ENCODE measurements at places on chromosomes 2 and 18.

DNA sequence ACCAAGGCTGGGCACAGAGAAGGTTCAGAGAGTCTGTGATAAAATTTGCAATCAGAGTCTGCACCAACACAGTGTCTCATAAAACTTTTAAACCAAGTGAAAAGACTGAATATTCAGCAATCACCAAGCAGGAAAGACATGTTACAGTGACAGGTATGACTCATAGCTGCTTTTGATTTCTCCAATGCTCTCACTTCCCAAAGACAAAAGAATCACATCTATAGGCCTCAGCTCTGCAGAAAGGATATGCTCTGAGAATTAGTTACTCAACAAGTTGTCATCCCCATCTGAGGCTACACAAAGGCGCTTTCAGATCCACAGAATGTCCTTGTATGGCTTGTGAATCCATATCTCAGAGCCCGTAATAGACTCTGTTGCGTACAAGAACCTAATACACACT, 92.5 kb downstream of the KCNF1 start:
- DNase-seq, result peak; percentile 77

- DNase-seq, result no peak
Measured at GRCh38 chr2:85599468-85600234, 2.8 kb downstream of the TMEM150A start.

DNA sequence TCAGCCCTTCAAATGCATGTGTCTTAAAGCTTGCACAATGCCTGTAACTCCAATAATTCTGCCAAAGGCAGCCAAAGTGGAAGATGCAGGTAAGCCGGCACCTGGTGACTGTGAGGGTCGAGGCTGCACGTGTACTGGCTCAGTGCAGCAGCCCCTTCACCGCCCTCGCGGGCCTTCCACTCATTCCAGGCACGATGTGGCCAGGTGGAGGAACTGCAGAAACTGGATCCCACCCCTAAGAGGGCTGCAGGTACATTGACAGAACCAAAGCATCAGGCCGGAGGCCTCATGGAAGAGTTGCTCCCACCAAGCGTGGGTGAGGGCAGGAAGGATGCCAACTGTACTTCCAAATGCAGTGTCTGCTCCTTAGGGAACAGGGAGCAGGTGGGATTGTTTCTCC, 253.4 kb downstream of the HDAC4 start:
- no peak for DNase-seq

DNA sequence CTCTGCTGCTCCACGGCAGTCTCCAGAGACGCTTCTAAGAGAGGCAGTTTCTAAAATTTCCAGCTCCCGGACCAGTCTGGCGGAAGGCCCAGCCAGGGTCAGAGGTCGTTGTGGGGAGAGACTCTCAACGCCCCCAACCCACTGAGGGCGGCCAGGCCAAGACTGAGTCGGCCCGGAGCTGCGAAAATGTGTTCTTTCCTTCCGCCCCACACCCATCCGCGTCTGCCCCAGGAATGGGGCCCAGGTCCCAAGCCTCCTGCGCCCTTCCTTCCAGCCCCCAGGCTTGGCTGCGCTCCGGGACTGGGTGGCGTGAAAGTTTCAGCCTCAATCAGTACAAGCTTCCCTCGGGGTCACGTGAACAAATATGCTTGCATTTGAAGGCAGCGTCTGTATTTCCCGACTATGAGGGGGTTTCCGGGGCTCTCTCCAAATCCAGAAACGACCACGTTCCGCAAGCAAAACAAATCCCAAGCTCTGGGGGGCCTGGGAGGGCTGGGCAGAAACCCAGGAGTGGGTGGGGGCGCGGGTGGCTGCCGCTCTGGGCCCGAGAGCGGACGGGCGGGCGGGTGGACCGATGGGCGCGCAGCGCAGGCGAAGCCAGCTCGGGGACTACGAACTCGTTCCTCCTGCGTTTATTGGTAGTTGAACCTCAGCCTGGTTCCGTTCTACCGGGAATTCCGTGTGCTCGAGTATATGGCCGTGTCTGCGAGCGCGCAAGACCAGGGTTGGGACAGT, 3.3 kb downstream of the HOXD3 start:
- no peak for DNase-seq

DNA sequence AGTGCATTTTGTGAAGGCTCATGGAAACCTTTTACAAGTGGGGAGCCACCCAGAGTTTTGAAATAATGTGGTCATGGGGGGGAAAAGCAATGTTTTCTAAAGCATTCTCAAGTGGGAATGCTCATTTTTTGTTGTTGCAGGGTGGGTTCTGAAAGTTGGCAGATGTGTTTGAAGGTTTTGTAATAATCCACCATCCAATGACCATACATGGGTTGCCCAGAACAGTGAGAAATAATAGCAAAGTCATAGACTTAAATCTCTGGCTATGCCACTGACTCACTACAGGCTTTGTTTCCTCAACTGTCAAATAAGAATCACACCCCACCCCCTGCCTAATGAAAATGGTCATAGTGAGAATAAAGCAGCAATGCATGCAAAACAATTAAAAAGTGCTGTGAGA, 2.9 kb downstream of the DSG3 start:
- no peak for DNase-seq

DNA sequence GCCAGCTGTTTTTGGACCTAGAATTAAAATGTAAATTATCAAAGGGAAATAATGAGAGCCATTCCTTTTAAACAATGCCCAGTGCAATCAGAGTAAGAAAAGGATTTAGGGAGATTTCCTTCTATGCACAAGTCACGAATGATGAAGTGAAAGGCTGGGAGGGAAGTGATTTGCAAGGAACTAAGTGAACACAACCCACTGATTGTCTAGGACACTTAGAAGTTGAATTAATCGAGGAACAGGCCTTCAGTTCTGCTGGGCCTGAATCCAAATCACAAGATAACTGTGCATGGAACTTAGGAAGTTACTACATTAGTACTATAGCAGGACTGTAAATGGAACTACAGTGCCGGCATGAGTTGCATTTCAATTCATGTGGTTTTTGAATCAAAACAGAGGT, 17.7 kb downstream of the MAP2 start:
- no peak for DNase-seq

DNA sequence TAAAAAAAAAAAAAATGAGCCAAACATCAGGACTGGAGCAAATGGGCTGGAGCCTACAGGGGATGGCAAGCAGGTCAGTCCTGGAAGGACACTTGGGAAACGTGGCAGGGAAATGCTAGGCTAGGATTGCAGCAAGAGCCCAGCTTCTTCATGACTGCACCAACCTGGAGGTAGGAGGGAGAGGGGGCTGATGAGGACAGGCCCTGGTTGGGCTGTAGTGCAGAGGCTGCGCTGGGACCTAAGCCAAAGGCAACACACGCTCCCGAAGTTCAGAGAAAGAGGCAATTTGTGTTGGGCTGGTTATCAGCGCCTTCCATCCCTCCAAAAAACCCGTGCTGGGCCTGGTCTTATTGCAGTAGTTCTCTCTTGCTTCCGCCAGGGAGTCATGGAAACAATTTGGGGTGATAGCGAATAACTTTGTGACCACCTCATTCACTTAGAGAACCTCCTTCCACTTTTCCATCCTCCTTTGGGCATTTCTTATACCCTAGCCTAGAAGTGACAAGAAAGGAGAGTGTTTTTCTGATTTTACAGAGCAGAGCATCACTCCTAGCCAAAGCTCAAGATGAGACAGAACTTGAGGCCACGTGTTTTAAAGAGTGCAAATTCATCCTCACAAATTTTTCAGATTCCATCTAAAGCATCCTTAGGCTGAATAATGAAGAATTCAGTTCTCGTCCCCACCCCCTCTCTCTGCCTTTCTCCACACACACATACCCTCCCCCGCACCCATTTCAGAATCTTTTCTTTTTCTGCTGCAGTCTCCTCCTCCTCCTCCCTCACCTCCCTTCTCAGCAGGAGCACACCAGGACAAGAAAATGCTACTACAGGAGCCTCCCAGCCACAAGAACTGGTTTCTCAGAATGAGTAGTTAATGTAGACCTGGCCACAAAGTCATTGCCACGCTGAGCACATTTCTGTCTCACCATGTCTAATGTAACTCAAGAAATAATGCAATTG, 82.5 kb upstream of the STPG4 start:
- peak; percentile 47 for DNase-seq

DNA sequence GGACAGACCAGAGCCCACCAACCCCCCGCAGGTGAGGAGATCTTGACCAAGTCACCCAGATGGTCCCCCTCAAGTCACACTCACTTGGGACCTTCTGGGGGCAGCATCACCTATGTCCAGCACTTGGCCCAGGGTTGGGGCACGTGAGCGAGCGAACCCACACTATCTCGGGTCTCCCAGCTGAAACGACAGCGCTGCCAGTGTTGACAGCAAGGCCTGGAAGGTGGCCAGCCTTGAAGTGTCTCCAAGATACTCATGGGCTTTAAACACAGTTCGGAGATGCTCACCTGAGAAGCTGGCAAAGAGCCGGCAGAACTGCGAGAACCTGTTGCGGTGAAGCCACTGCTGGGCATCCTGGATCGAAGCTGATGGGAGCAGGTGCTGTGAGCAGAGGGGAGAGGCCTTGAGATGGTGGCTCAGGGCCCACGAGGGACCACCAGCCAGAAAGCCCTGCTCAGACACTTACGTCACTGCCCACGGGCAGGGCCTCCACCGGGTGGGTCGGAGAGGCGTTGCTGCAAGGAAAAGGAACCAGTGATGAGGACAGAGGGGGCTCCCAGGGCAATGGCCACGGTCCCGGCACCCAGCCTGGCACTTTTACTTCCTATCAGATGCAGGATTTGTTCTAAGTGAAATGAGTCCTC, 47.5 kb downstream of the TFCP2L1 start:
- no peak for DNase-seq

- DNase-seq, result no peak
Measured at GRCh38 chr2:31568585-31569201, 12.0 kb downstream of the SRD5A2 start.

DNA sequence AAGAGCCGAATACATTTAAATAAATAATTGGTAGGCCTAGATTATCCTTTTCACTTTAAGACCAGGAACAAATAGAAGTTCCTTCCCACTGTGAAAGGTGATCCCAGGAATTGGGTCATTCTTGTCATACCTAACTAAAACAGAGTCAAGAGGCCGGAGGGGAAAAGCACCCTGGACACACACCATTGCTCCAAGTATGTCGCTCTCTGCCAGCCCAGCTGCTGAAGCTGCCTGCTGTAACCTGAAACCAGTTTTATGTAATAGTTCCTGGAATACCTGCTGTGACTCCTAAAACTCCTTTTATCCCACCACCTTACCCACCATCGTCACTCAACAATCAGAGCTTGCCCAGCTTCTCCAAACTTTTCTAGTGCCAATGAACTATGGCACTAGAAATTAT, 217.1 kb downstream of the PTPRM start:
- no peak for DNase-seq

- no peak for DNase-seq
Measured at GRCh38 chr2:26529406-26530239, 51.7 kb upstream of the OTOF start.

GRCh38 chr2:66840321-66841002, 405.5 kb downstream of the MEIS1 start:
- peak; percentile 75 for DNase-seq

- DNase-seq, result peak; percentile 45
Measured at GRCh38 chr2:206112846-206113547, 27.0 kb upstream of the INO80D start.

GRCh38 chr2:52501715-52502475, 1265.7 kb upstream of the CHAC2 start:
- no peak for DNase-seq

DNA sequence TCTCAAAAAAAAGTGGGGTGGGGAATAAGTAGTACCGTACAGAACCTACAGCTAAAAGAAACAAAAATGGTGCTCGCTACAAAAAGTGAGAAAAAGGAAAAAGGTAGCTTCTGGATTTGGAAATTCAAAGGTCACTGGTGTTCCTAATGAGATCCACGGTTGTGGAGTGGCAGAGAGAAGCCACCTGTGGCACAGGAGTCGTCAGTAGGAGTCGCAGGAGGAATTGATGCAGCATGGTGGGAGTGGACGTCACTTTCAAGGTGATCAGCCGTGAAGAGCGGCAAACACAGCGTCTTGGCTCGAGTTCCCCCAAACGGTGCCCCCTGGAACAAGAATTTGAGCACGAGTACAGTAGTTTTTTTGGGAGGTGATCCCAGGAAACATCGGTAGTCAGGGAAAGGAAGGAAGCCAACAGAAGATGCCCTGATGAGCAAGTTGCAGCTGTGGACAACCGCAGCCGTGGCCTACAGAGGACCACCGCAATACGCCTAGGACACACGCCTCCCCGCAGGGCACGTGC, 1.4 kb upstream of the TTL start:
- no peak for DNase-seq

- DNase-seq, result no peak
Measured at GRCh38 chr2:111171337-111171930, 50.7 kb downstream of the BCL2L11 start.

- peak; percentile 23 for DNase-seq
Measured at GRCh38 chr2:37005118-37005868, 39.0 kb upstream of the STRN start.

DNA sequence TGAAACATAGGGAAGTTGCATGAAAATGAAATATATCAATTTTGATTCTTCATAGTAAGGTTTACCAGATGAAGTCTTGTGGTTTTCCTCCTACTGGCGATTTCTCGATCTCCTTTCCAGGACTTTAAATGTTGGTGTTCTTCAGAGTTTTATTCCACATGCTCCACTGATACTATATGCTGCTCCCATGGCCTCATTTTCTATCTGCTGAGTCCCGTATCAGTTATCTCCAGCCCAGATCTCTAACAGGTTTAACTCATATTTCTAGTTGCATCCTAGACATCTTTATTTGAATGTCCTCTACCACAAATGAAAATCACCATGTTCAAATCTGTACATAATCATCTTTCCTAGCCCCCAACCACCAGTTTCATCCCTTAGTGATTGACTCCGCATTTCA, 71.8 kb downstream of the COX7A2L start:
- DNase-seq, result no peak

DNA sequence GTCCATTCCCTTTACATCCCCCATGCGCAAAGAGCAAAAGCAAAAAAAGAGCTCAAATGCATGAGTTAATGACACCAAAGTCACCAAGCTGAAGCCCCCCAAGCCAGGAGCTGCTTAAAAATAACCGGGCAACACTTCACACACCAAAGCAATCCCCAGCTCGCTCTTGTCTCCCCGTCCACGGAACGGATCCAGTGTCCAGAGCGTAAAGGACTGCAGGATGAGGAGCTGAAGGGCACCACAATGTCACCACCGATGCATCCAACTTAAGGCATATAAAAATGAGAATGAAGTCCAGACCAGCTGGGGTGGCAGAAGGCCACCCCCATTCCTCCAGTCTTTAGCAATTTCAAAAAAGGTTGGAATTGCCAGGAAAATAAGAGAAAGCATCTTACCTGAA, 8.7 kb downstream of the SMAD7 start:
- DNase-seq, result no peak

- no peak for DNase-seq
Measured at GRCh38 chr18:58405107-58405898, 223.6 kb downstream of the ALPK2 start.

DNA sequence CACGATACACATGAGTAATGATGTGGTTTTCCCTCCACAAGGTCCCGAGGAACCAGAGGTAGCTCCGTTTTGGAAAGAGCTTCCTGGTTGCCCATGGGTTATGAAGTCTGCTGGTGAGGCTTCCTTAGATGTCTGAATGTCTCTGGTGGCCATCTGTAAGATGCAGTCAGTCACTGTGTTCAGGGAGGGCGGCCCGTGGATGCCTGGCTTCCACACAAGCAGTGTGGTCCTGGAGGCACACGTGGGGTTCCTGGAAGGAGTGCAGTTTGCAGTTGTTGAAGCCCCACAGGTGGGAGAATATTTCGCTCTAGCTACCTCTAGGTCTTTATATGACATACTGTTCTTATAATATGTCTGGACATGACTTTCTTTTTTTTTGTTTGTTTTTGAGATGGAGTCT, 209.0 kb downstream of the FAM210A start:
- no peak for DNase-seq

- DNase-seq, result no peak
Measured at GRCh38 chr2:96931466-96931865, 54.9 kb downstream of the FAM178B start.

- DNase-seq, result no peak
Measured at GRCh38 chr2:166841152-166841551, 47.1 kb upstream of the XIRP2 start.

Data from IMR-90 (cell line).